ENCODE measurements at places on chromosomes 3 and 15.
A peak's percentile ranks its signal among the peaks of the same experiment; 100 is the strongest.

- no peak for DNase-seq
Observed at GRCh38 chr15:90789462-90789861, 72.3 kb downstream of the BLM start.

GRCh38 chr3:13611221-13611620, 62.3 kb downstream of the FBLN2 start:
- no peak for DNase-seq

- no peak for DNase-seq
Observed at GRCh38 chr15:88900309-88900981, 5.1 kb upstream of the HAPLN3 start.

DNA sequence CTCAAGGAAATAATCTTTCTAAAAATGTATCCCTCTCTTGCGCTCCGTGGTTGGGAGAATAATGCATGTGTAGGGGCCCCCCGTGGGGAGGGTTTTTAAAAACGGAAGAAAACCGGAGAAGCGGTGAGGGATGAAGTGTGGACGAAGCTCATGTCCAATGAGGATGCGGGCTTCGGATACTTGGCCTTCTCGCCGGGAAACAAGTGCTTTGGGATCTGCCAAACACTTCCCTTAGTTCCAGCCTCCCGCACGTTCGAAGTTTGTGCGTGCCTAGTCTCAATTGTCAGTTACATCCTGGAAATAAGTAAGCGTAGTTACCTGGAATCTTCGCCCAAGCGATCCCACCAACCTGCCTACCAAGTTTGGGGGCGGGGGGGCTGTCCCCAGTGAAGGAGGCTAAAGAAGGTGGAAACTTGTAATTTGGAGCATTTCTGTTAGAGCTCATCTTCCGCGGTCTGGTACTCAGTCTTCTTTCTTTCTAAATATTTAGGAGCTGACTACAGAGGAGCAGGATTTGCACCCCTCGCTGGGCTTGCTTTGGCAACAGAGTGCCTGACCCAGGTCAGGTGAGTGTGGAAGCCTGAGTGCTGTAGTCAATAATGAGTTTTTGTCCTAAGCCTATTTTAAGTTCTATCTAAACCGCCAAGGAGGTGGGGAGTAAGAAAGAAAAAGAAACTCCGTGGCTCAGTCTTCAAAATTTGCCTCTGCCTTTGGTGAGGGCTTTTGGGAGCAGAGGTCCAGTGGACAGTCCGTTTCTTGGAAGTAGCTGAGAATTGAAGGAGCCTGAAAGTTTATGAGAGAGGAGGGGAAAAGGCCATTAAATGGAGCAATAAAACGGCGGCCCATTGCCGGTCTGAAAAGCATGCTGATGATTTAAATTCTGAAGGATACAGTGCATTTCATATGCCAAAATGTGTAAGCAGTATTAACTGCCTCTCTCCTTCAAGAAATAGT, 1.1 kb downstream of the ITPR1 start:
- no peak for DNase-seq

- peak; percentile 74 for DNase-seq
Observed at GRCh38 chr3:36907911-36908646, 36.8 kb downstream of the TRANK1 start.

GRCh38 chr3:114122027-114122709, 56.7 kb downstream of the DRD3 start:
- DNase-seq: no peak

DNA sequence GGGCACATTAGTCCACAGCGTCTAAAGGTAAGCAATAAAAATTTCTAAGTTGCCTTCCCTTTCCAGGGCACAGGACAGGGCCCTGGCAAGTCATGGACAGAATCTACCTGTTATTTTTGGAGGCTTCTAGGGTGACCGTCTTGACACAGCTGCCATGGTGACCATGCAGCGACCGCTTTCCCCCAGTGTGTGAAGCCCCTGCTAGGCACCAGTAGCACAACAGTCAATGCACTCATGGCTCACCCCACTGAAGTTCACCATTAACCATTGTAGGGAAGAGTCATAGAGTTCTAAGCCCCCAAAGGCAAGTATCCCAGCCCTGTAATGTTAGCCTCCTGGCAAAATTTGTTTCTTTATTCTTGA, 43.8 kb upstream of the SLCO2A1 start:
- DNase-seq: no peak

DNA sequence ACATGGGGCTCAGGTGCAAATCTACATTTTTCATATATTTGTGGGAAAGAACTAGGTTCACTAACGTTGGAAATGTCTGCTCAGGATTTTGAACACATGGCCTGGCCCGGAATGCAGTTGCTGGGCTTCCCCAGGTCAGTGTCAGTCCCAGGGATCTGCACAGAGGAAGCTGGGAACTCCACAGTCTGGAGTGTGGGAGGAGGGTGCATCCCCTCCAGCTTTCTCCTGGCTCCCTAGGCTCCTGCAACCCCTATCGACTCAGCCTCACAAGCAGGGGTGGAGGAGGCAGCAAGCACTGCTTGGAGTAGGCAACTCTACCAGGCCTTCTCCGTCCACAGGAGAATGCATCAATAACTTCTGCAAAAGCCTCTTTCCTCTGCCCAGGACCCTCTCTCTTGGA, 30.1 kb upstream of the HCN4 start:
- DNase-seq: no peak

DNA sequence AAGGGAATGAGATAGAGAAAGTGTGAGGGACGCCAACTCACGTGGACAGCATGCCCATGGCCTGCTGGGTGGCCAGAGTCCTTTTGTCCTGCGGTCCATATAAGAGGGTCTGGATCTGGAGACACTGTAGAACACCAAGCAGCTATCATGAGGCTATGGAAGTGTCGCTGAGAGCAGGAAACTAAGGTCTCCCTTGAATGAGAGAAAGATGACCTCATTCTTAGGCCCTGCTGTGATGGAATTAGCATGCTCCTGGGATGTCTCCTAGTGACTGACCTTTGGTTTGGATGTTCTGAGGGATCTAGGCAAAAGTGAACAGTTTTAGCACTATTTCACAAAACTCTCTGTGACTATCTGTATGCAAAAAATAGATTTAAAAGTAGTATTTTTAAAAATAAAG, 34.4 kb downstream of the SYNM start:
- DNase-seq: no peak

DNA sequence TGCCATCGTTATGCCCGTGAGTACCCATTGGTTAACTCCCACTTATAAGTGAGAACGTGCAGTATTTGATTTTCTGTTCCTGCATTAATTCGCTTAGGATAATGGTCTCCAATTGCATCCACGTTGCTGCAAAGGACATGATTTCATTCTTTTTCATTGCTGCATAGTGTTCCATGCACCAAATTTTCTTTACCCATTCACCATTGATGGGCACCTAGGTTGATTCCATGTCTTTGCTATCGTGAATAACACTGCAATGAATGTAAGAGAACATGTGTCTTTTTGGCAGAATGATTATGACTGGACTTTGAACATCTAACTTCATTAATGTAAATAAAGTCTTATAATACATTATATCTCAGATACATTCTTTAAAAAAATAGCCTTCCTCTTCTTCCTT, 169.6 kb upstream of the CDIN1 start:
- DNase-seq: no peak

GRCh38 chr15:32651229-32651837, 9.8 kb downstream of the SCG5 start:
- peak; percentile 62 for DNase-seq

DNA sequence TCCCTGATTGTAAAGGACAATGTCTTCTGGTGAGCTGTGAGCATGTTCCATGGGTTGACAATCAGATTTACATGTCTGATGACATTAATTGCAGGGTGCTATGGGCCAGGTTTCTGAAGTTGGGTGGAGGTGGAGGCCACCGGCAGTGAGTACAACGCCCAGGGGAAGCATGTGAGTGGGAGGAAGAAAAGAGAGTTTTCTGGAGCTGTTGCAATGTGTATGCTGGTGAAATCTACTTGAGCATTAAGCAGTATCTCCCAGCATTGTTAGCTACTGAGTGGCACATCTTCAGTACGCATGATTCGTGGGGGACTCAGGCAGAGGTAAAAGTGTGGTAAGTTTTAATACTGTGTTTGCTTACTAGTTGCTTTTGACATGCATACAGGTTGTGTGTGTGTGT, 26.6 kb downstream of the TMEM45A start:
- no peak for DNase-seq

- no peak for DNase-seq
Observed at GRCh38 chr3:176951586-176952292, 245.5 kb downstream of the TBL1XR1 start.

DNA sequence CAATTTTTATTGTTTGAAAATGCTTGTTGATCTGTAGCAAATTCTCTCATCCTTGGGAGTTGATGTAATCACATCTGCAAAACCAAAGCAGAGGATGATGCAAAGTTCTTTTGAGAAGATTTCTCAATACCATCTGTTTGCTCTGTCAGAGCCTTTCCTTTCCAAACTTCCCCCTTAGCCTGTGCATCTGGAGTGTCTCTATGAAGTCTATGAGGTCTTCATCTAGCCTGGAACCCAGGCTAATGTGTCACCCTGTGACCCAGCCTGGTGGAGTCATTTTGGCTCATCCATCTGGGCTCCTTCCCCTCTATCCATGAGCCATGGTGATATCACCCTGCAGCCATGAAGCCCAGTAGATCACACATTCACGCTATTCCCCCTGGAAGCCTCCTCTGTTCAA, 123.2 kb upstream of the SLC7A14 start:
- DNase-seq: no peak

DNA sequence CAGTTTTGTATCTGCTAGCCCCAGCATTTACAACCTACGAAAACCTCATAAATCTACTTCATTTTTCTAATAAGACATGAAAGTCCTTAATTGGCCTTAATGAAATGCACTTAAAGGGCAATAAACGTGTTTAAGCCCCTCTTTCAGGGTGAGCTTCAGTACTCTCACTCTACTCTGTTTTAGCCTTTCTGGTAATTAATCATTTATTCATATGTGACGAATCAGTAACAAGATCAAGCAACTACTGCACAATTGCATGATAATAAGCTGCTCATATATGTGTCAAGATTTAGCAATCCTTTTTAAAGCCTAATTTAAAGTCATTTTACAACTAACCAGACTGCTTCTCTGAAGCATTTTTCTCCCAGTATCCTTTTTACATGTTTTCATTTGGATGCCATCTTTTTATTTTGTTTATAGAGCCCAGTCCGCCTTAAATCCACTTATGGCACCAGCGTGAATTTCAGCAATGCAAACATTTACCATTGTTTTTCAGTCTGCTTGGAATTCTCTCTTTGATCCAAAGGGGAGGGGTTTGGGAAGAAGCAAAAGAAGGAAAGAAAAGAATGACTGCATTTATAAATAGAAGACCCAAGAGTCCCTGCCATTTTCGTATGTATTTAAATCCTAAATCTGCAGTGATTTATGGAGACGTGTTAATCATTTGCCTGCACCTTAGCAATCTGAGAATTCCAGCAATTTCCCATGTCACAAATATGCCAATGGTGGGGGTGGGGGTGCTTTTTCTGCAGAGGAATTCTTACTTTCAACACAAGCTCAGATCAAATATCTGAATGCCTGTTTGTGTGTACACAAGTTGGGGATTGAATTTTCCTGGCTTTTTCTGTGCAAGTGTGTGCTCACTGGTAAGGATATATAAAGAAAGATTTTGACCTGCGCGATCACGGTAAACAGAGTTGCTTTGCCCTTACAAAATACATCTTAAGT, 230.8 kb upstream of the TBC1D5 start:
- DNase-seq: no peak

- no peak for DNase-seq
Observed at GRCh38 chr3:63538919-63539318, 113.6 kb upstream of the SNTN start.

DNA sequence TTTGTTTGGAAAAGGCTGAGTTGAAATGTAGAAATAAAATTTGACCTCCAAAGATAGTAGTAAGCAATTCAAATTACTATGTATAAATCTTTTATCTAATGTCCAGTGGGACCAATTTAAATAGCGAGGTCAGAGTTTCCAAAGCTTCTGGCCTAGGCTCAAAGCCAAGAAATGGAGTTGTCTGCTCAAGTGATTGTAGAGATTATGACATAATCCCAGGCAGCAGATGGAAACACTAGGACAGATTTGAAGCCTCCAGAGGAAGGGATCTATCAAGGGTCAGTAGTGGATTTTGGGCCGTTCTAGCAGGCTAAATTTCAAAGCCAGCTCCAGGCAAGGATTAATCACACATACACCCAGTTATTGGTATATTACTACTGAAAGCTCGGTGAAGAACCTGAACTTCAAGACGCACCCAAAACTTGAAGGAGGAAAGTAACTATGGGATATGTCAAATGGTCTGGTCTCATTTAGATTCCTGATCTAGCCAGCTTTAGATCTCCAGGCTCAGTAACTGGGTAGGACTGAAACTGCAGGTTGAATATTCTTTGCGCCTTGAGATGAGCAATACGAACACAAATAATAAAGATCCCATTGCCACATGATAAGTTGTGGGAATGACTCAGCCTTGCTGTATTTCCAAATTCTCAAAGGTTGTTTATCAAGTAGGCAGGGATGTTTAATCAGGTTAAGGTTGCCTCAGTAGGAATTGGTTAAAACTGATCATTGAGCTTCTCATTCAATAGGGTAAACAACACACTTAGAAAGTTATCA, 30.9 kb upstream of the ARRDC4 start:
- no peak for DNase-seq

GRCh38 chr3:35291471-35292236, 347.7 kb upstream of the ARPP21 start:
- no peak for DNase-seq

GRCh38 chr3:195150181-195151118, 120.5 kb downstream of the XXYLT1 start:
- peak; percentile 13 for DNase-seq

DNA sequence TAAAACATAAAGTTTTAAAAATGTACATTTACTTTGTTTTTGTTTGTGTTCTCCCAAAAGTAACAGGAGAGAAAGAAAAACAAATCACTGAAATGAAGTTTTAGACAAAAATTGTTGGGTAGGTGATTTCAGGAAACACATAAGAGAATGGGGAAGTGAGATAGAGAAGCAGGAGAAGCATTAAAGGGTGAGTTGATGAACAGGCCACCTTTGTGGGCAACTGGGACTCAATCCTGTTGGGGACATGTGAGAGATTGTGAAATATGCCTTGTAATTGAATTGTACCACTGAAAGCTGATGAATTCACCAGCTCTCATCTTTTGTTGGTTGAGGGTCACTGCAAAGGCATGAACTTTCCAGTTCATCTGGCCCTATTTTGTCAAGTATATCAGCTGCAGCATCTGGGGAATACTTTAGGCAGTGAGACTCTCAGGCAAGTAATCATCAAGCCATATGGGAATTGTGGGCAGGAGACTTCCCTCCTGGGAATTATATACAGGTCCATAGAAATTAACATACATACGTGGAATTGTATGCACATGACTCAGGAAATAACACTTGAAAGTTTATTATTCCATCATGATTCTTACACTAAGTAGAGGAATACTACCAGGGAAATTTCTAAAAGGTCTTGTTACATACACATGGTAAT, 181.0 kb downstream of the ZBBX start:
- no peak for DNase-seq

Measured in CD4-positive, alpha-beta T cell treated with Interleukin-2 at 100 ng/mL for 4 hours (primary cell).